ENCODE measurements at places on chromosomes 13 and 19.
A peak's percentile ranks its signal among the peaks of the same experiment; 100 is the strongest.

DNA sequence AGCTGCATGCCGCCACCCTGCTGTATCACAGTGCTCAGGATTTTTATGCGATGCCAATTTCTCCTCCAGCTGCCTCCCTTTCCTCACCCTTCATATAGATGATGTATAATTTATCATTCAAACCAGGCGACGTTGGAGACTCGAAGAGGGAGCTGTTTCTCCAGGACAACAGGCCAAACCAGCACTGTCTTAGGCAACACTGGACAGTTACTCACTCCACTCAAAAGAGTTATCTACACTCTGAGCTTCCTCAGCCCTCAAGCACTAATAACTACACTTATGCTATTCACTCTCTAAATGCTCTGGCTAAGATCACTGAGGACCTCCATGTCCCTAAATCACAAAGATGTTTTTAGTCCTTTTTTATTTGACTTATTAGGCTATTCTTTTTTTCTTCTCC, 87.3 kb upstream of the RFC3 start:
- no peak for DNase-seq

DNA sequence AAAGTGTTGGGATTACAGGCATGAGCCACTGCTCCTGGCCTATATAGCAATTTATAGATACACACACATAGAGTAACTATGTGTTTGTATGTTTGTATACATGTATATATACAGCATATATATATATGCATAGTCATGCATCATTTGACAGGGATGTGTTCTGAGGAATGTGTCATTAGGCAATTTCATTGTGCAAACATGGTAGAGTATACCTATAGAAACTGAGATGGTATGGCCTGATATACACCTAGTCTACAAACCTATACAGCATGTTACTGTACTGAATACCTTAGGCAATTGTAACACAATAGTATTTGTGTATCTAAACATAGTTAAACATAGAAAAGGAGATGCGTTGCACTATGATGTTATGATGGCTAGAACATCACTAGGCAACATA, 53.0 kb upstream of the PCCA start:
- no peak for DNase-seq

DNA sequence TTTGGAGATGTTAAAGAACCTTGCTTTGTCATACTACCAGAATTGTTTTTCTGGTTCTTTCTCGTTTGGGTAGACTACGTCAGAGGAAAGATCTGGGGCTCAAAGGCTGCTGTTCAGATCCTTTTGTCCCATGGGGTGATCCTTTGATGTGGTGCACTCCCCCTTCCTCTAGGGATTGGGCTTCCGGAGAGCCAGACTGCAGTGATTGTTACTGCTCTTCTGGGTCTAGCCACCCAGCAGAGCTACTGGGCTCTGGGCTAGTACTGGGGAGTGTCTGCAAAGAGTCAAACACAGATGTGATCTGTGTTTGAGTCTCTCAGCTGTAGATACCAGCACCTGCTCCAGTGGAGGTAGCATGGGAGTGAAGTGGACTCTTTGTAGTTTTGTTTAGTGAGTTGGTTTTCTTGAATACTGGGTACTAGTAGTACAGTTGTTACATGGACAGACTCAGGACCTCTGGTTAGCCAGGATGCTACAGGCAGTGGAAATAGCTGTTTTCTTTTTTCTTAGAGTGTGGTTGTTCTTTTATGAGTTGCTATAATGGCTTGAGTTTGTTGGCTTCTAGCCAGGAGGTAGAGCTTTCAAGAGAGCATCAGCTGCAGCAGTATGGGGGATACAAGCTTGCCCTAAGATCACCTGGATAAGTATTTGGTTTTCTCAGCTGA, 34.4 kb downstream of the DNAJC15 start:
- peak; percentile 55 for DNase-seq

- DNase-seq, result no peak
These were observed 11.6 kb downstream of the HSH2D start for GRCh38 chr19:16155128-16155527.

DNA sequence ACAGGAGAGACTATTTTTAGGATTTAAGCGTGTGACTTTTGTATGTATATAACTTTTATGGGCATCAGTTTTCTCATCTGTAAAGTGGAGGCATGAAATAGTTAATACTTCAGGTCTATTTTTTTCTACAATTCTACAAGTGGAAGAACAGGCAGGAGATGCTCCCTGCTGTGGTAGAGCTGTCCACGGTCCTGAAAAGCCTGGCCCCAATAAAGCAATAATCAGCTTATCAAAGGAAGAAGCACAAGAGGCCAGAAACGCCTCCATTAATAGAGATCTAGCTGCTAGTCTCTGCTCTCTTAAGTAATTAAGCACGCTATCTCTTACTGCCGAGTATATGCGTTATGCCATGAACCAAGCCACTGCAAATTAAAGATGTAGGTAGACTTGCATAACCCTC, 28.0 kb upstream of the WASF3 start:
- DNase-seq, result peak; percentile 2

- DNase-seq, result no peak
These were observed 23.8 kb downstream of the PEPD start for GRCh38 chr19:33497778-33498175.

GRCh38 chr13:111110054-111110453, 5.1 kb upstream of the ARHGEF7 start:
- no peak for DNase-seq

- no peak for DNase-seq
These were observed 38.6 kb upstream of the ZNF30 start for GRCh38 chr19:34888091-34888490.

DNA sequence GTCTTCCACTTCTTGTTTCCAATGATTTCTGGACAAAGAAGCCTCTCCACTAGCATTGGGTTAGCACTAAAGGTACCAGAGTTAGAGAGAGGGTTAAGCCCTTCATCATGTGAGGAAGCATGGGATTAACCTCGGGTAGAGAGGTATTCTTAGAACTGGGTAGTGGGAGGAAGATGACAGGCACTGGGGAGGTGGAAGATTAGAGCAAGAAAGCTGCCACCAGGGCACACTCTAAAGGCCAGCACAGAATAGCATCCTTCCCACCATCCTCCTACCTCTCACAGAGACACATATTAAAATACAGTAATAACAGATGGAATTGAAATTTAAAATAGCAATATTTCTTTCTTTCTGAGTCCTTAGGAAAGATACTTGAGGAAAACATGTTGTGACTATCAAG, 84.5 kb upstream of the PCDH20 start:
- DNase-seq, result no peak

- no peak for DNase-seq
These were observed 898.9 kb upstream of the MIR17HG start for GRCh38 chr13:90448466-90449037.

DNA sequence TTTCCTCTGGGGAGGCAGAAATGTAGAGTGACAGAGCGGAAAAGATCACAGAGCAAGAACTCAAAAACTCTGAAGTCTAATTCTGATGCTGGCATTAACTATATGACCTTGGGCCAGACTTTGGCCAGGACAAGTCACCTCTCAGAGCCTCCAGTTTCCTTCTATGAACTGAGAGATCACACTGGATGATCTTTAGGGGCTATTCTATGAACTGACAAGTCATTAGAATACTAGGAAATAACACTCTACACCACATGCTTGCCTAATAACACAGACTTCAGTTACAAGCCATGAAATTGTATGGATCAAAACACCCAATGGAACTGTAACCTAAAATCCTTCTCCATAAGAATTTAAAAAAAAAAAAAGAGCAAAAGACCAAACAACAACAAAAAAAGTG, 16.9 kb downstream of the SLC25A30 start:
- no peak for DNase-seq

DNA sequence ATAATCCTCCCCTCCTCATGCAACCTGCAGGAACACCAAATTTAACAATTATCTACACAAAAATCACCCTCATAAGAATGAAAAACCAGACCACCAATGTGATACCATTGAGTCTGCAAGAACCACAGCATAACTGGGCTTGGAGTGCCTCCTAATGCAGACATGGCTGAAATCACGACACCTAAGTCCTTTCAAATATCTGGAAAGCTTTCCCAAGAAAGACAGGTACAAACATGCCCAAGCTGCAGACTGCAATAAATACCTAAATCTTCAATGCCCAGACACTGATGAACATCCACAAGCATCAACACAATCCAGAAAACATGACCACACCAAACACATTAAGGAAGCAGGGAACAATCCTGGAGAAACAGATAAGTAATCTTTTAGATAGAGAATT, 417.1 kb downstream of the LMO7 start:
- DNase-seq, result no peak

DNA sequence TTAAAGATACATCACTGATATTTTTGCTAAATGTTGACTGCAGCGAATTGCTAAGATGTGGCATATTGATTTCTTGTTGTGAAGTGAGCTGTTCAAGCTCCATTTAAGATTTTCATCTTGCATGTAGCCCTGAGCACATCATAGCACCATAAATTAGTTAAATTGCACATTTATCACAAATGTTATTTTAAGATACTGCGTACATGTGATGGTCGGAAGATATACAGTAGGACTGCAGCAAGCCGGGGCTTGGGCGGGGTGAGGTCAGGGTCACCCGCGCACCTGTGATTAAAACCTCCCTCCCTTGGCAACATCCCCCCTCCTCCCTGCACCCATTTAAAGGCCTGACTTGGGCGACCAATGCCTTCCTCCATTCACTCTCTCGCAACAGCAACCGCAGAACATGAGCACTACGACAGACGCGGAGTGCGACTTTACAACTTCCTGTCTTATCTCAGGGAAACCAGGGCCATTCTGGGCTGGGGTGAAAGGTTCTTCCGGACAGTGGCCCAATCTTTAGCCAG, 76.6 kb downstream of the TSHZ3 start:
- DNase-seq, result no peak

DNA sequence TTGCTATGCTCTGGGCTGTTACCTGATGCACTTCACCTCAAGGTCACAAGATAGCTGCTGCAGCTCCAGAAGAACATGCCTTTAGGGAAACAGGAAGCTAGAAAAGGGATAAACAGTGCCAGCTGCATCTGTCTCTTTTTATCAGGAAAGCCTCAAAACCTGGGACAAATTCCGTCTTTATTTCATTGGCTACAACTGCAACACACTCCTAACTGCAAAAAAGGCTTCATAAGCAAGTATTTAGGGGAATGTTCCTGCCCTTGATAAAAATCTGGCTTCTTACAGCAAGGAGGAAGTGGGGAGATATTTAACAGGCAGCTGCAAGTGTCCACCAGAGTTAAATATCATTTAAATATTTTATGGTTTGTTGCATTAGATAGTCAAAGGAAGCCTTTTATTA, 34.2 kb upstream of the SERTM1 start:
- DNase-seq, result no peak

DNA sequence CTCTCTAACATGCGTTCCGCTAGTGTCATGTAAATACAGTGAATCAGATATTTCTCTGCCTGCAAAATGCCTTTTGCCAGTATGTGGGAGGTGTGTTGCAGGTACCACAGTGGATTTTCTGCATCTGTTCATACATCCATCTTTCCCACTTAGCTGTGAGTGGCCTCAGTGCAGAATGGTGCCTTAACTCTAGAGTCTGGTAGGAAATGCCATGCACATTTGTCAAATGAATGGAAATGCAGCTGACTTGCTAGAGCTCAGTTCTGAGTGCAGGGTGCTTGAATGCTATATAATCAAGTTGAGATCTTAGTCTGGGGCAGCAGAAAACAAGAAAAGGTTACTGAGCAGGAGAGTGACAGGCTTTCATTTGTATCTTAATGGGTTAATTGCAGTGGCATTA, 68.2 kb downstream of the LRCH1 start:
- DNase-seq, result no peak

GRCh38 chr19:19381007-19381926, 24.2 kb upstream of the GATAD2A start:
- DNase-seq, result no peak

- no peak for DNase-seq
These were observed 1921.1 kb downstream of the OLFM4 start for GRCh38 chr13:54949735-54950134.

GRCh38 chr19:14699641-14700040, 9.8 kb downstream of the ZNF333 start:
- DNase-seq, result no peak

GRCh38 chr13:49697468-49697867, 6.2 kb upstream of the EBPL start:
- DNase-seq, result no peak

GRCh38 chr13:31909864-31910551, 121.6 kb upstream of the FRY start:
- DNase-seq, result peak; percentile 35

DNA sequence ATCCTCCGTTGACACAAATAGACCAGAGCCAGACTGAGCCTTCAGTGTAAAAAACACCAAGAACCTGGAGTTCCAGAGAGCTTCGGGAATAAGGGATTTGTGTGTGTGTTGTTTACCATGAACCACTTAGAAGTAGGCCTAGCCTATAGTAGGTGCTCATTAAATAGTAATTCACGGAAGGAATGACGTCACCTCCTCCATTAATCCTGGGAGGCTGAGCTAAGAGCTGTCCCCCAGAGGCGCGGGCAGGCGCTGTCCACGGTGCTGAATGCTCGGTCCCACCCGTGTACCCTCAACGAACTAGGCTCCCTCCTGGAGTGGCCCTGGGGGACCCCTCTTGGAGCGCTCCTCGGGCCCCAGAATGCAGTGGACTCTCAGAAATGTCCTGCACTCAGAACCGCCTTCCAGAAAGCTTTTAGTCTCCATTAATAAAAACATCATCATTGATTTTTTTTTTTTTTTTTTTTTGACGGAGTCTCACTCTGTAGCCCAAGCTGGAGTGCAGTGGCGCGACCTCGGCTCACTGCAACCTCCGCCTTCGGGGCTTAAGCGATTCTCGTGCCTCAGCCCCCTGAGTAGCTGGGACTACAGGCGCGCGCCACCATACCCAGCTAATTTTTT, 6.5 kb downstream of the UNC13A start:
- DNase-seq, result peak; percentile 23

GRCh38 chr19:4584670-4585460, 25.4 kb upstream of the SEMA6B start:
- DNase-seq, result no peak

- DNase-seq, result peak; percentile 76
These were observed 18.4 kb upstream of the KCTD15 start for GRCh38 chr19:33778089-33778791.

GRCh38 chr13:111267205-111267604, 53.2 kb upstream of the TEX29 start:
- DNase-seq, result no peak

GRCh38 chr13:48827709-48828108, 148.0 kb upstream of the FNDC3A start:
- DNase-seq, result no peak

- DNase-seq, result no peak
These were observed 8.5 kb upstream of the UBE2L5 start for GRCh38 chr13:30413842-30414241.

DNA sequence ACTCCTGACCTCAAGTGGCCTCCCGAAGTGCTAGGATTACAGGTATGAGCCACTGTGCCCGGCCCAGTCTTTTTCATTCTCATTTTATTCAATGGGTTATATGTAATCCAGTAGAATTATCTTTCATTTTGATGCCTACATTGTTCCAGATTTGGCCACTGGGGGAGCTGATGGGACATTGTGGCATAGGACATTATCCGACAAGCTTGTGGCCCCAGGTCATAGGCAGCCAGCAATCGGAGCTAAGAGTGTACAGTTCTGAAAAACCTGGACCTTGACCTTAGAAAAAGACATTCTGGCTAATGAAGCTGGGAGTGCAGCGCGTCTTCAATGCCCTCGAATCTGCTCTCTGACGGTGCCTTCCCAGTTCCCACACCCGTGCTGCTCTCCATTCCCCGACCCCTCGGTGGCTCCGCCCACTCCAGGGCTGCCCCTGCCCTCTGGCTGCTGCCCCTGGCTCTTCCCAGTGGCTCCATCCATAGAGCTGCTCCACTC, 108.7 kb downstream of the TEX29 start:
- peak; percentile 8 for DNase-seq
